ENCODE measurements at places on chromosomes 7 and 10.

- DNase-seq = no peak
Observed at GRCh38 chr10:76469675-76470074, 1038.3 kb downstream of the LRMDA start.

DNA sequence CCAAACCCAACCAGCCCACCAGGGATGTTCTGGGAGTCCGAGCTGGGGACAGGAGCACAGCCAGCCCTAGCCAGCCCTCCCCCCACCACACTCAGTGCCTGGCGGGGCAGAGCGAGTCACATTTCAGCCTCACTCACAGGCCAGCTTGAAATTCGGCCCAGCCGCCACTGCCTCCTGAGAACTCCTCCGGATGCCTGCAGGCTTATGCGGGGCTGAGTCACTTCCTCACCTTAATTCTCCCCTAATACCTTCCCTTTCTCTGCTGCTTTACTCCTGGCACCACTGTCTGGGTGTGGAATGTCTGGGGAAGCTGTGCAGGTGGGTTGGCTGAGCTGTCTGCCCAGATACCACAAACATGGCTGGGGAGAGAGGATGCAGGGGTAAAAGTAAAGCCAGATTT, 22.6 kb upstream of the DLG5 start:
- peak; percentile 61 for DNase-seq

GRCh38 chr10:126022841-126023240, 126.5 kb downstream of the FANK1 start:
- no peak for DNase-seq

- DNase-seq = peak; percentile 51
Observed at GRCh38 chr10:123139521-123140163, 3.9 kb downstream of the HMX3 start.

DNA sequence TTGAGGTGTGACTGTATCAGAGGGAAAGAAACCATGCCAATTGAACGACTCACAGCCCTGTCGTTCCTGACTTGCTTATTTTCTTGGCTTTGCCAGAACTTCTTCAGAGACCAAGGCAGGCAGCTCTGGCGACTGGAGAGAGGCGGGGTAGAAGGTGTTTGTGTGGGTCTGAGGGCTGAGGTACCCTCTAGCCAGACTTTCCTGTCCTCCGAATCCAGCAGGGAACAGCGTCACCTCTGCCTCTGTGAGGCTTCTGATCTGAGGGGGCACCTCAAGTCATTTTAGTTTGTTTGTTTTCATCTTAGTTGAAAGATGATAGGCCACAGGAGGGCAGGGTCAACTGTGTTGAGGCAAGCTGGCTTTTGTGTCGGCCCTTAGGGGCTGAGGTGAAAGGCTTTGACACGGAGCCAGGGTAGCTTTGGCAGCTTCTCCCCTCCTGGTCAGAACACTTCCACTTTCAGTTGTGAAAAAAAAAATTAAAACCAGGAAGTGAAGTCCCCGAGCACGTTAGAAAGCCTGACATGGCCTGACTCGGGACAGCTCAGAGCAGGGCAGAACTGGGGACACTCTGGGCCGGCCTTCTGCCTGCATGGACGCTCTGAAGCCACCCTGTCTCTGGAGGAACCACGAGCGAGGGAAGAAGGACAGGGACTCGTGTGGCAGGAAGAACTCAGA, 1.9 kb downstream of the ACSL5 start:
- no peak for DNase-seq

- DNase-seq = no peak
Observed at GRCh38 chr10:124069341-124070264, 23.8 kb downstream of the CHST15 start.

GRCh38 chr7:93799750-93800357, 90.7 kb downstream of the TFPI2 start:
- peak; percentile 2 for DNase-seq

DNA sequence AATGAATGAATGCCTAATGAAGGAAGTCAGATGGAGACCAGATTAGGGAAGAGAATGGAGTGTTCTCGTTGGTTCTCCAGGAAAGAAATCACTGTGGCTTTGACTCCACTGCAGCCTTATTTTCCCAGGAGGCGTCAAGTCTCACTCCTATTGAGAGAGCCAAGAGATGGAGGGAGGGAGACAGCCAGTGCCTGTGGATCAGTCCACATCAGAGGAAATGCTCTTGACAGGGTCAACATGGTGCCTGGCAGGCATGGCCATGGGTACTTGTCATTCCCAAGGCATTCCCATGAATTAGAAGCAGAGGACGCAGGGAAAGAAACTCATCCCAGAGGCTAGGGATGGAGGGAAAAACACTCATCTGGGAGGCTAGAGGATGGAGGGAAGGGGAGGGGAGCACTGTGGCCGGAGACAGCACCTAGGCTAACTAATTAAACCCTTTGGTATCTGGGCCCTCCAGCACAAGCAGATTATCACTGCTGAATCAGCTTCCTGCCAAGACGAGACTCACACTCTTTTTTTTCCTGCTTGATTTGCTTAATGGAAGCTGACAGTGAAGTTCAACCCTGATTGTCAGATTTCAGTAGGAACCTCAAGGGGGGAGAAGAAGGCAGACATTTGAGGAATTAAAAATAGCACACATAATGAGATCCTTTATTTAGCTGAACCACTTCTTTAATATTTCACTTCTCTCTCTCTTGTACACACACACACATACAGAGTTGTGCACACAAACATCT, 1233.2 kb upstream of the AUTS2 start:
- DNase-seq = no peak

GRCh38 chr7:31082017-31082416, 29.9 kb downstream of the ADCYAP1R1 start:
- DNase-seq = no peak

- DNase-seq = no peak
Observed at GRCh38 chr10:125641398-125641797, 41.6 kb downstream of the TEX36 start.

DNA sequence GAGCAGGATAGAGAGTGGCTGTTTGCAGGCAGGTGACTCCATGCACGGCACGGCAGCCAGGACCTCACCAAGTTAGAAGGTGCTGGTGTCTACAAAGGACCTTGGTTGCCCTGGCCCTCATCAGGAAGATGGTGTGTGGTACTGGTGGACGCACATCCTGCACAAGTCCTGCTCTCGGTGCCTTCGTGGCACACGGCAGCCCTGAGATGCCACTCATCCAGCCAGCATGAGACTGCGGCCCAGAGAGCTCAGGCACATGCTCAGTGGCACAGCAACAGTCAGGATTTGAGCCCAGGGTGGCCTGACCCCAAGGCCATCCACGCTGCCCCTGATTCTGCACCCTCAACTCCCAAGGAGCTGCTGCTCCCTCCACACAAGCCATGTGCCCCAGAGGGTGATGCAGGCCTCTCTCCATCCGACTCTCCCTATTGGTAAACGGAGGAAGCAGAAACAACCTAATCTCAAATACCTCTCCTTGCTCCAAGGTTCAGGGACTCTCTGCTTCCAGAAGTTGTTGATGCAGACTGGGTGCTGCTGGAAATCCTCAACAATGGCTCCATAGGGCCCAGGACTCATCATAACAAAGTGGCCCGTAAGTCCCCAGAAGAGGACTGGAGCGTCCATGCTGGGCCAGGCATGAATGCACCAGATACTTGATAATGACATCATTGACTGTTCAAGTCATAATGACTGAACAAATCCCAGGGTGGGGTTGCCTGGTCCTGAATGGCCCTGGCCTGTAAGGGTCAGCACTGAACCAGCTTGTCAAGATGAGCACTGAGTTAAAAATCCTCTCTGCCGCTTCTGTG, 93.6 kb downstream of the ARHGAP22 start:
- no peak for DNase-seq

DNA sequence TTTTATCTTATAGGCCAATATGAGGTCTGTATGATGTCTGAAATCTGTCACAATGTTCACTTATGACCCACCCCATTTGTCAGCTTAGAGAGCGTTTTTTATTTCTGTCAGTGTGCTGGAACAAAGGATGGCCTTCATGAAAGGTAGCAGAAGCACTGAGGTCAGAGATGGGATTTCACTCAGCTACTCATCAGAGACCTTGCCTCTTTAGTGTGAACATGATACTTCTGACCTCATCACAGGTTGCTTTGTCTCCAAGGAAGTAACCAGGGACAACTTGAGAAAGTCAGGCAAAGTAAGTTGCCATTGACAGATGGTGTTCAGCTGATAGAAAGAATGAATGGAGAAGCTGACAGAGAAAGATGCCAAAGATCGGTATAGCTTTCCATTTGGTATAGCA, 16.3 kb downstream of the YAE1 start:
- no peak for DNase-seq

- DNase-seq = no peak
Observed at GRCh38 chr10:107826171-107826570, 661.7 kb upstream of the SORCS1 start.

DNA sequence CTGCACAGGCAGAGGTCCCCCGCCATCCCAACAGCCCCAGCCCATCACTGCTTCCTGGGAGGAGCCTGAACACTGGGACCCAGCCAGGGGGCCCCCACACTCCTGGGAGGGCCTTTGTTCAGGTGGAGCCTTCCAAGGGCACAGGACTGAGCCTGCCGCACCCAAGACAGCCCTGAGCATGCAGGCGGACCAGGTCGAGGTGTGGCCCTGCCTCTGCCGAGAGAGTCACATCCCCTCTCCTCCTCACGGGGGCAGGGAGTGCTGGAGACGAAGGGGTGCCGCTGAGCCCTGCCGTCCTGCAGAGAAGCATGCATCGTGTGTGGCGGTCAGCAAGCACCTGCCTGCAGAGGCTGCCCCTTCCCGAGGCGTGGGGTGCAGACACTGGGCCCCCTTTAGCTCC, 7.3 kb upstream of the MAFK start:
- DNase-seq = no peak

DNA sequence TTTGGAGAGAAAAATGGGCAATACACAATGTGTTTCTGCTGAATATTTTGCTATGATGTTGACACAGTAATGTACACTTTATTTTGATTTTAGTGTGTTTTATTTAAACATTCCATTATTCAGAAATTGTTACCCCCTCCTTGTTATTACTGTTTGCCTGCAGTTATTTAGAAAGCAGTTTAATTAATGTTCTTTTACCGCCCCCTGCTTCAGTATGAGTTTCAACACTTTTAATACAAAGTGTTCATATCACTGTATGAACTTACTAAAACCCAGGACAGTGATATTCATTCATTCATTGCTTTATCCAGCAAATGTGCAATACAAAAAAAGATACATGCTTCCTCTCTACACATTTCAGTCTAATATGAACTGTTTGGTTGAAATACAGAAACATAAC, 159.3 kb downstream of the AUTS2 start:
- DNase-seq = no peak

- DNase-seq = no peak
Observed at GRCh38 chr10:92789067-92789466, 59.3 kb upstream of the EXOC6 start.

DNA sequence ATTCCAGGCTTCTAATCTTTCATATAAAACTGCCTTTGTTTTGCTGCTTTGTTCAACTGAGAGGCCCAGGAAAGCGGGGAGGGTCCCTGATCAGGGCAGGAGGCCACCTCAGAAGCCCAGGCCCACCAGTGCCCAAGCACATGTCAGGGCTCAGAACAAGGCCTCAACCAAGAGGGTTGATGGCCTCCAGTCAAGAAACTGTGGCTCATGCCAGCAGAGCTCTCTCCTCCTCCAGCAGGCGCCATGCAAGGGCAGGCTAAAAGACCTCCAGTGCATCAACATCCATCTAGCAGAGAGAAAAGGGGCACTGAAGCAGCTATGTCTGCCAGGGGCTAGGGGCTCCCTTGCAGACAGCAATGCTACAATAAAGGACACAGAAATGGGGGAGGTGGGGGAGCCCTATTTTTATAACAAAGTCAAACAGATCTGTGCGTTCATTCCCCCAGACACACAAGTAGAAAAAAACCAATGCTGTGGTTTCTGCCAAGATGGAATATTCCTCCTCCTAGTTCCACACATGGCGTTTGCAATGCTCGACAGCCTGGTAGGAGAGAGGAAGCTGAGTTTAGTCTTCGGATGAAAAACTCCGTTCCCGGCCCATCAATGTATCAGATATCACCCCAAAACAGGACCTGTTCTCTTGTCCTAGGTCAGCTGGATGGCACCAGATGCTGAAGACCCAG, 34.0 kb downstream of the PSAP start:
- DNase-seq = no peak

- DNase-seq = no peak
Observed at GRCh38 chr10:74177140-74177677, 26.2 kb downstream of the ADK start.

DNA sequence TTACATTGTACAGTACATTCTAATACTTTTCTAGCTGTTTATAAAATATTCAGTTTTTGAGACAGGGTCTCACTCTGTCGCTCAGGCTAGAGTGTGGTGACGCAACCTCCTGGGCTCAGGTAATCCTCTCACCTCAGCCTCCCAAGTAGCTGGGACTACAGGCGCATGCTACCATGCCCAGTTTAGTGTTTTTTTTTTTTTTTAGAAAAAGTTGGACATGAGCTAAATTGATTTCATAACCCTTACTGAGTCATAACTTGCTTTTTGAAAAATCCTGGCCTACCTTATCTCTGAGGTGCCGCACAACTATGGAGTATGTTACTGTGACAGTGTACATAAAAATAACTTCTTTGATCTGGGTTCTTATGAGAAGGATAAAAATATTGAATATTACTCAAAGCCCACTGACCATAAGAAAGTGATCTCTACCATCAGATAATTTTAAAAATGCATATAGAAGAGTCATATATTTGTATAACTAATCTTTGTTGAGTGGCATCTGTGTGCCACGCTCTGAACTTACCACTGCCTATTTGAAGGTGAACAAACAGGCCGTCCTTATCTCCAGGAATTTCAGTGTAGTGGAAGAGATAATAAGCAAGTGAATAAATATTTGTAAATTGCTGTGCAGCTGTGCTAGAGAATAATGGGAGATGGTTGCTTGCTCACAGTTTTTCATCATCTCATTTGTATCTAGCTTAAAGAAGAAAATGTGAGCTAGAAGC, 73.2 kb downstream of the PPP1R9A start:
- DNase-seq = no peak

DNA sequence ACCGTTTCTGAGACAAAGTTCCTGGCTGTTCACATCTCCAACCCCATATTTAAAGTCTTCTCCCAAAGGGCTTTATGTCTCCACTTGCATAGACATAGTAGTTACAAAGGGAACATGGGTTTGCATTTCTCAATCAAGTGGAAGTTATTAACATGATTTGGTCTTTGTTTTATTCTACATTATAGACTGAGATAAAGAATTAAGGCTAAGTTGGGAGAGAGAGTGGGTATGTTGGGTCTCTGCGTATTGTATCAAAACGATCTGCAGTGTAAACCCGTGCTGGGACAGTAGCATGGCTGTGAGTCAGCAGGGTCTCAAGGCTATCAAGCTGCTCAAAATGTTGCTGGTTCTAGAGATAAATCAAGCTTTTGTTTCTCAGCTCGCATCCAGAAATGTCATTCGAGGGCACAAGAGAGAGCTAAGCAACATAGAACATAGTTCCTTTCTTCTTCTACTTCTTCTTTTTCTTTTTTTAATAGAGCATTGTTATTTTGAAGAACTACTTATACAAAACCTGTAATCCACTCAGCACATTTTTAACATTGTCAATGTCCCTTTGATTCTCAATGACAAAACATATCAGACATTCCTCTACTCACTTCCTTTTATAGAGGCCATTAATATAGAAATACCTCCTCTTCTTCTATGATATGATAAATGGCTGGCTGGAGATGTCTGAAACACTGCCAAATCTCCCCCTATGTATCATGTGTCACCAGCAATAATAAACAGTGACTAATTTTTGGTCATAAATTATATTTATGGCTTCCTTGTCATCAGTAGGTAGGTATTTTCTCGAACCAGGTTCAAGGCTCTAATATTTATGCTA, 34.5 kb upstream of the RHOBTB1 start:
- DNase-seq = no peak

GRCh38 chr7:126449611-126450268, 803.0 kb downstream of the GRM8 start:
- no peak for DNase-seq

GRCh38 chr10:31603235-31604087, 284.4 kb downstream of the ZEB1 start:
- DNase-seq = peak; percentile 98

- peak; percentile 82 for DNase-seq
Observed at GRCh38 chr10:119209035-119209735, 1.8 kb downstream of the GRK5 start.

All from nephron progenitor cell (in vitro differentiated cells).